ENCODE measurements at places on chromosomes 5 and 9.

DNA sequence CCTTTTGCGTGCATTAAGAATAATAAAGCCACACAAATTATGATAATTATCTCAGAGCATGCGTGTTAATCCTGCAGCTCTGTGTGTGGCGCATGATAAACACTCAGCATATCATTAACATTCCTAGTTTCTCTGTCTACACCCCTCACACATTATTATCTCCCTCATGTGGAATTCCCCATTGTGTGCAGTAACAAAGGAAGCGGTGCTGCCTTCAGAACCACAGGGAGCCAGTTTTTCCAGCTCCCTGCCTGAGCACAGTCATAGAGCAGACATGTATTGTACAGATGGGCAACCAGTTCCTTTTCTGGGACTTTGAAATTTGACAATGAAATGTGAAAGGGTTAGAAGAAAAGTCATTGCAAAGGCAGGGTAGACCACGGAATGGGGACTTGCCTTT lies 1365.5 kb upstream of the CDH9 start:
- peak; percentile 33 for DNase-seq

DNA sequence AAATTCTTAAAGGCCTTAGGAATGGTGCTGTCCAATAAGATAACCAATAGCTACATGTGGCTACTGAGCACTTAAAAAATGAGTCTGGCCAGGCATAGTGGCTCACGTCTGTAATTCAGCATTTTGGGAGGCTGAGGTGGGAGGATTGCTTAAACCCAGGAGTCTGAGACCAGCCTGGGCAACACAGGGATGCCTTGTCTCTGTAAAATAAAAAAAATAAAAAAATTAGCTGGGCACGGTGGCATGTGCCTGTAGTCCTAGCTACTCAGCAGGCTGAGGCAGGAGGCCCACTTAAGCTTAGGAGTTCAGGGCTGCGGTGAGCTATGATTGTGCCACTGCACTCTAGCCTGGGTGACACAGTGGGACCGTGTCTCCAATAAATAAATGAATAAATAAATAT lies 1.3 kb upstream of the SLC22A5 start:
- no peak for DNase-seq

DNA sequence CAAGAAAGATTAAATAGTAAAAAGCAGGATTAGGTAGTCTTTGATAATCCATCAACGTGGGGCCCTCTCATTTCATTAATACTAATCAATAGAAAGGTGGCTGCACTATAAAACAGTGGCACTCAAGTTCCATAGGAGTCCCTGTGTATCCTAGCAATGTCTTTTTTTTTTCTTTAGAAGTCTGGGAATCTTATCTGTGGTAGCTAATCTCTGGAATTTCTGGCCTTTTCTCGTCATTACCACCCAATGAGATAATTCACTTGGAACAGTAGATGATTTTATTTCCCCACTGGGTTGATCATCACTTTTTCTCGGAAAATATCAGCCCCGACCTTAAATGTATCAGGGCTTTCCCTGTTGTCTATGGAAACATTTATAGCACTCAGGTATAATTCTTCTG lies 86.8 kb upstream of the CDH6 start:
- DNase-seq: peak; percentile 96

- peak; percentile 16 for DNase-seq
These were observed 16.6 kb upstream of the HEMGN start for GRCh38 chr9:97954550-97954989.

- no peak for DNase-seq
These were observed 76.3 kb downstream of the ERMP1 start for GRCh38 chr9:5756633-5757032.

- no peak for DNase-seq
These were observed 79.2 kb downstream of the LIX1 start for GRCh38 chr5:97063251-97063650.

- DNase-seq: no peak
These were observed 10.1 kb upstream of the UBAC1 start for GRCh38 chr9:135971111-135971766.

DNA sequence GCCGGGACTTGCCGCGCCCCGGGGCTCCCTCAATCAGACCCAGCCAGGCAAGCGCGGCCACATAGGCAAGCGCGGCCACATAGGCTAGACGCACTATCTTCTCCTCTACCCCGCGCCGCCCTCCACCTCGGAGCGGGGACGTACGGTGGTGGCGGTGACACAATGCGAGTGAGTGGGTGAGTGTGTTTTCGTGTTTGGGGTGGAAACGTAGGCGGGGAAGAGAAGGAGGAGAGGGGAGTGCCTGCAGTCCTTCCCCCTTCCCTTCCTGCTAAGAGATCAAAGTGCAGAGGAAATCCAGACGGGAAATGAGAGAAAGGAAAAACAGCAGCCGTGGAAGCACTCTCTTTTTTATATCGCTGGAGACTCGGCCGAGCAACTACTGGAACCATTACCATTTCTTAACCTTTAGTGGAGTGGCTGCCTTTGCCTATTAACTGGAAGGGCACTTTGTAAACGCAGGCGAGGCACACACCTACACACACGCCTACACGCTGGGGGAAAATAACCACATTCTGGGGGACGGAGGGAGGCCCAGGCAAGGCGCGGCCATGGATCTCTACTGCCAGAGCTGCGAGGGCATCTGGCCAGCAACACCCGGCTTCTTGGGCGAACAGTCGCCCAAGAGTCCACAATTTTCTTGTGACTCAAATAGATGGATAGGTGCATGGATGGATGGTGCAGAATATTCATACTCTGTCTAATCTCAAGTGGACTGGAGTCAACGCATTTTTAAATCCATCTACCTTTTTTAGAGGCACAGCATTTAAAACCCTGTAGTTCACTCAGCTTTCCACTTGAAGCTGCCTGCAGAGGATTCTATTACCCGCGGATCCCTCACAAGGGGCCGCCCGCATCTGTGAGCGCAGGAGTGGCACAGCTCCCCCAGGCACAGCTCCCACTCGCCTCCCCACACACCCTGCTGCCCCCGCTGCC lies 2.1 kb downstream of the EDIL3 start:
- peak; percentile 68 for DNase-seq

DNA sequence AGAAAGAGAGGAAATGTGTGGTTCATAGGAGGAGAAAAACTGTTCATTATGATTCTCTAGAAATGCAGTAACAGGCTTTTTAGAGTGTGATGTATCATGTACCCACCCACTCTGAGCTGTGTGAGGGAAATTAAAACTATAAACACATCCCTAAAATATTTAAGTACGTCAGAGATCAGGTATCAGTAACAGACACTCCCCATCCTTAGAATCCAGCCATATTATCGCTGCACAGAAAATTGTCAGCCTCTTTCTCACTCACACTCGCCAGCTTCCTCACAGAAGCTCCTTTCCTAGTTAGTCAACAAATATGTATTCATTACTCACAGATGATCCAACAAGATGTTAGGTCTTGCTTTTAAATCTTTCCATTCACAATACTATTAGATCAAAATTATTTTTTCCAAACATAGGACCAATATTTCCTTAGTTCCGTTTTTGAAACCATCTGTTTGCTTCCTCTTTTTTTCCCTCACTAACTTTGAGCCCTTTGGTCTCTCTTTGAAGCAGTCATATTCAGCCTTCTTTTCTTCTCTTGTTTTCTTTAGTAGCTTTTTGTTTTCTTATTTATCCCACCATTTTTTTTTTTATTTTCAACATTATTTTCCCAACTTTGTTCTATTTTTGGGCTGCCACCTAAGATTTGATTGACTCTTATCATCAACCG lies 13.6 kb upstream of the MAST4 start:
- DNase-seq: no peak

DNA sequence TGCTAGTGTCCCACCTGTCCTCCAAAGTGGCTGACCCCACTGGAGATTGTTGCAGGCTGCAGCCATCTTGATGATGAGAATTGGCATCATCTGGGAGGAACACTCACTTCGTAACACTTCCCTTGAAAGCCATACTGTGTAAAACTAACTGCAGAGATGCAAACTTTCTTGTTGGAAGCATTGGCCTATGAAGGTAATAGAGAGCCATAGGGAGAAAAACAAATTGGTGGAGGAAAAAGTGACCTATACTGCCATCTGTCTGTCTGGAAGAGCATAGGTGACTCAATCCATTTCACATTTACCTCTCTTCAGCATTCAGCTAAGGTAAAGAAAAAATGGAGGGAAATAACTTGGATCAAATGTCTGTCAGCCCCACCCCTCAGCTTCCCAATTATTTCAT lies 473.4 kb downstream of the NTRK2 start:
- peak; percentile 33 for DNase-seq

DNA sequence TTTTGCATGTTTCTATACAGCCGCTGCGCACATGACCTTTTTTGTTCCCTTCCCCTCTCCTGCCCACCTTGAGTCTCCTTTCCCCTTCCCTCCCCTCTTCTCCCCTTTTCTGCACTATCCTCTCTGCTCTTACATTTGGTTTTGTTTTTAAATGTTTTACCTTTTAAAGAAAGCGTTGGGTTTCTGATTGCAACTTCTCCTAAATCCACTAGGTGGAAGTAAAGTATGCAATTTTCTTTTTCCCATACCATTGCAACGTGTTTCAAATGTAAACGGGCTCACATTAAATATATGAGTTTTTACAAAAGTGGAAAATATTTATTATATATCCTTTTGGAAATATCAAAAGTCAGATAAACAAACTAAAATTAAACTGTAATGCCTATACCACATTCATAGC lies 500.9 kb downstream of the DIRAS2 start:
- no peak for DNase-seq

- no peak for DNase-seq
These were observed 10.5 kb downstream of the FBXO4 start for GRCh38 chr5:41935544-41935943.

DNA sequence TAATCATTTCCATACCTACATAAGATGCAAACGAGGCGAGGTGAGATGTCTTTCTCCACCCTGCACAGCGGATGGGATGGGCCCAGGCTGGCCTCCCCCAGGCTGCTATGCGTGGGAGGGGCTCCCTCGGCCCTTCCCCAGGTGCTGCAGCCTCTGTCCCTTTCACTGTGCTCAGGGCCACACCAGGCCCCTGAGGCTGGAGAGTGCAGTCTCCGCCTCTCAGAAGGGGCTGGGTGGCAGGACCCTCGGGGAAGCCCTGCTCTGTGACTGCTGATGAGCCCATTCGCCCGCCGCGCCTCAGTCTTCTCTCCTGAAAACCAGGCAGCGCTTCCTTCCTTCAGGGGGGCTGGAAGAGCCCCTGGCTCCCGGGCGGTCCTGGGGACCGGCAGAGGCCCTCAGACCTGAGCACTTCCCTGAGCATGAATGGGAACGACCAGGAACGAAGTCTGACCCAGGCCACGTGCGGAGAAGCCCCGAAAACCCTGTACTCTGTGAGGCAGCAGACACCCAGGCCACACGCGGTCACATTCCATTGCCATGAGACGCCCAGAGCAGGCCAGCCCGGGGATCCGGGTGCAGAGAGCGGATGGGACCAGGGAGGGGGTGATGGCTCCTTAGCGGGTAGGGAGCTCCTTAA lies 21.9 kb upstream of the NOTCH1 start:
- DNase-seq: peak; percentile 78

DNA sequence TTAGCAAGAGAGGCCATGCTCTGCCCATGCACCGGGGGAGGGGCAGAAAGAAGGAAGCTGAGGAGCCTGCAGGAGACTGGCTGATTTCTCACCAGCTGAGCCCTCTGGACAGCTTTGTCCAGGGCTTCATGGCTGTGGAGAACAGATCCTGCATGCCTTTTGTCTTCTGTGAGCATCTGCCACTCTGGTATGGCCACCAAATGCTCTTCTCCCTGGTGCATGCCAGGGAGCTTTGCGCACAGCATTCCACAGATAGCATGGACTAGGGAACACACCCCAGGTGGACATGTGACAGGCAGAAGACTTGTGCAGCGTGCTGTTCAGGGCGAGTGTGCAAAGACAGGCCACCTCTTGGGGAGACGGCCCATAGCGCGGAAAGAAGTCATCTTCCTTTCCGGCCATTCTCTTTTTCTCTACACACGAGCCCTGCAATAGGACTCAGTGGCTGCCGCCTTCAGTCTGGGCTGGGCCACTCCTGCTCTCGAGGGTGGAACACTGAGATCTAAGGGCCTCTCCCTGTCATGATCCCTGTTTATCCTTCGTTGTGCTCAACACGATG lies 56.7 kb downstream of the GADD45G start:
- no peak for DNase-seq

DNA sequence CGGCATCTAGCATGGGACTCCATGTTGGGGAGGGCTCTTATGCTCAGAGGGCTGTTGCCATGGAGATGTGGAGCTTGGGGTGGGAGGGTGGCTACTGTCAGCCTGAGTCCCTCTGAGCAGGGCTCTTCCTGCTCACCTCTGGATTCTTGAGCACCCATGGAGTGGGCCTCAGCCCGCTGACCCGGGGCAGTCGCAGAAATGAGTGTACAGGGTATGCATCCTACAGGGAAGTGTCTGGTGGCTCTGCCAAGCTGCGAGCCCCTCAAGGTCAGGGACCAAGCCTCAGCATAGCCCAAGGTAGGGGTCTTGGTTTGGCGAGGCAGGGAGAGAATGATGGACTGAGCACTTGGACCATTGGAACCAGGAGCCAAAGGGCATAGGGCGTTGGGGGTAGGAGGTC lies 104.1 kb downstream of the DAB2IP start:
- DNase-seq: no peak

- DNase-seq: no peak
These were observed 51.3 kb downstream of the SLC12A7 start for GRCh38 chr5:1060535-1060981.
